ENCODE measurements at places on chromosomes 2 and 18.

- no peak for DNase-seq
Observed at GRCh38 chr18:11689669-11690565, 853 bp downstream of the GNAL start.

DNA sequence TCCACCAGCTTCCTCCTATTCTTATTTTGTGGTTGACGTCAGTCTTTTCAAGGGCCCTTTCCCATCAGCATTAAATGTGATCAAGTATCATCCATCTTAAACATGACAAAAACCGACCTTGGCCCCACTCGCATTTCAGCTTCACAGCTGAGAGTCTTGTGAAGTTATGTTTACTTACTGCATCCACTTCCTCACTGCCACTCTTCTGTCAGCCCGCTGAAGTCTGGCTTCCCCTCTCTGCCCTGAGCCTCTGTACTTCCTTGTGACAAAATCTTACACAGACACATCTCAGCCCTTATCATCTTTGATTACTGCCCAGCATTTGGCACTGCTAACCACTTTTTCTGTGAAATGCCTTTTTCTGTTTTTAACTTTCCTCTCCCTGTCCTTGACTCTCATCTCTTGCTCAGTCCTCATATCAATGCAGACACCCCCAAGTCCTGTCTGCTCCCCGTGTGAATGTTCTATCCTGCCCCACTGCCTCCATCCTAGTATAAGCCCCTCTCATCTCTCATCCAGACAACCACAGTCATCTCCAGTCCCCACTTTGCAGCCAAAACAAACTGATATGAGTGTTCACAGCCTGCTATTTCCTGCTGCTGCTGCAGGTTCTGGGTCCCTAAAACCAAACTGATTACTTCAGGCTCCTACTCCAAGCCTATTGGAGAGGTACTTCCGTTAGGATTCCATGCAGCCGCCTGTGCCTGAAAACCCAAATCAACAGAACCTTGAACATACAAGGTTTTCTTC, 31.4 kb downstream of the FOSL2 start:
- no peak for DNase-seq

- no peak for DNase-seq
Observed at GRCh38 chr2:230866756-230867523, 2.2 kb downstream of the ITM2C start.

DNA sequence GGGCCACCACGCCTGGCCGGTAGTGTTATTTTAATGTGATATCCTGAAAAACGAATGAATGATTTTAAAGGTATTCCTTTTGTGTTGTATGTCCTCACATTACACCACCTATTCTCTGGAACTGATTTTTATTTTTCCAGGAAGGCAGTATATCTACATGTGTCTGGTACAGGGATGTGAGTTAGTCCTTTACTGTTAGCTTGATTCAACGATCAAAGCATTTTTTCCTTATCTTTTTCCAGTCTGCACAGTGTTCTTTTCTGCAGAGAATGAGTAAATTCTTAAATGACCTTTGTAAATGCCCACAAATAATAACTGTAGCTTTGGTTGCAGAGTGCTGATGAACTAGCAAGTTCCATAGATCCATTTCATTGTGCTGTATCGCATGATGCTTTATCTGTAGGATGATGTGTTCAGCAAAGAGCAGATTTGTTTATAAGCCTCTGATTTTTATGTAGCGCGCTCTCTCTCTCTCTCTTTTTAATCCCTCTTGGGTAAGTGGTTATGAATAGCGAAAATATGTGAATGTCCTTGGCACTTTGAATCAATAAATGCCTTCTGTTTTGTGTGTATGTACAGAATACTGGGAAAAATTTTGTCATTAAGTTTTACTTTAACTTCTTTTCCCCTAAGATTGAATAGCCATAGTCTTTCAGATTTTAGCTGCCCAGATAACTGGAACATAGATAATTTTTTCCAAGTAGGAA, 82.5 kb upstream of the EML6 start:
- no peak for DNase-seq

GRCh38 chr2:134819334-134819733, 19.1 kb upstream of the ACMSD start:
- DNase-seq = no peak

- no peak for DNase-seq
Observed at GRCh38 chr2:236472720-236473495, 96.7 kb upstream of the ACKR3 start.

DNA sequence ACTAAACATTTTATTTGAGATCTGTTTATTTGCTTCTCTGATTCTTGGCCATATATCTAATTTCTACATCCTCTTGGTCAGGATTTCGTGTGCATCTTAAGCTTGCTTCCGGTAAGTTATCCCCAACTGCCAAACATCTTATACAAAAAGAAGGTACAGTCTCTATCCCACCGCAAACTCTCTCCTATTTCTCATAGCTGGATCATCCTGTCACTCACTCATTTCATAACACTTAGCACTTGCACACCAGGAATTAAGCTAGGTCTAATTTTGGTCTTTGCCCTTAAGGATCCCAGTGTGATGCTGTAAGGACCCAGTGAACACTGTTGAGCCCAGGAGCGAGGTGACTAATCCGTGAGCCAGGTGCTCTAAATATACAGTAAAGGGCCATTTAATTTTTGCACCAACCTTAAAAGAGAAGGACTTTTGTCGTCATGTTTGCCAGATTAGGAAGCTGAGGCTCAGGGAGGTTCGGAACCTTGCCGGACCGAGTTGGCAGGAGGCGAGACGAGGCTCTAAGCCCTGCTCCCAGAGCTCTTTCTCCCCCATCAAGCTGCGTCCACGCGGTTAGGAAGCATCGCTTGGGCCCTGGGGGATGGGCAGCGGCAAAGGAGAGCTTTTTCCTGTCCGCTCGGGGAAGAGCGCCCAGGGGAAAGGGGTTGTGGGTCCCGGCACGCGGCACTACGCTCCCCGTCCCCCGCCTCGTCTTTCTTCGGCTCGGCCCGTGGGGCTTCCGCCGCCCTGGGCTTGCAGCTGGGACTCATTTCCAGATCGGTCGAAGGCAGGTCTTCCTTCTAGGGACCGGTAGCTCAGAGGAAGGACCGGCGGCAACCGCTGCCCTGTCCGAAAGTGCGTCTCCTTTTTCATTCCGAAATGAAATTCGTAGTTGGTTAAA, 4.1 kb upstream of the ITPRIPL1 start:
- DNase-seq = no peak
